Progenitor cell of endocrine pancreas (in vitro differentiated cells): ENCODE measurements at places on chromosomes 2 and 18.

- DNase-seq, result no peak
Measured at GRCh38 chr18:78701771-78702396, 277.7 kb upstream of the SALL3 start.

DNA sequence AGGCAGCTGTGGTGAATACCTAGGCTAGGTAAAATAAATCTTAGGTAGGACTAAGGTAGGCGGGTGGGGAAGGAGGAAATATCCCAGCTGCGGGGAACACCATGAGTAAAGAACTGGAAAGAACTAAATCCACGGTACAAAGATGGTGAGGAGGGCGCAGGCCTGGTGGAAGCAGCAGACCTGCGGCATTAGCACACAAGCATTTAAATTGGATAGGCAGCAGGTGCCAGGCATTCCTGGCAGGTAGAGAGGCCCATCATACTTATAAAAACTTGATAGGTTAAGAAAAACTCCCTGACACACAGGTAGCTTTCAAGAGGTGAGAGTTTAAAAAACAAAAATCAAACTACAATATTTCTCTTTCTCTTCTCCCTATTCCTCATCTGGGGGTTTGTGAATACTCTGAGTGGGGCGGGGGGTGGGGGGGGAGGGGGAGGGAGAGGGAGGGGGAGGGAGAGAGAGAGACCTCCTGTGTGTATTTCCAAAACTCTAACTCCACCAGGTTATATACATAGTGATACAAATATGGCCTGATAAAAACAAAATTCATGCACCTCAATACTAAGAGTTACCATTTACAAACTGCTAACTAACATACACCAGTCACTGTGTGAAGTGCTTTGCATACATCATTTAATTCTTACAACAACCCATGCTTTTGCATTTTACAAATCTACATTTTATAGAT lies 13.5 kb downstream of the AAK1 start:
- DNase-seq, result no peak

- DNase-seq, result no peak
Measured at GRCh38 chr2:1141079-1141478, 190.4 kb downstream of the SNTG2 start.

DNA sequence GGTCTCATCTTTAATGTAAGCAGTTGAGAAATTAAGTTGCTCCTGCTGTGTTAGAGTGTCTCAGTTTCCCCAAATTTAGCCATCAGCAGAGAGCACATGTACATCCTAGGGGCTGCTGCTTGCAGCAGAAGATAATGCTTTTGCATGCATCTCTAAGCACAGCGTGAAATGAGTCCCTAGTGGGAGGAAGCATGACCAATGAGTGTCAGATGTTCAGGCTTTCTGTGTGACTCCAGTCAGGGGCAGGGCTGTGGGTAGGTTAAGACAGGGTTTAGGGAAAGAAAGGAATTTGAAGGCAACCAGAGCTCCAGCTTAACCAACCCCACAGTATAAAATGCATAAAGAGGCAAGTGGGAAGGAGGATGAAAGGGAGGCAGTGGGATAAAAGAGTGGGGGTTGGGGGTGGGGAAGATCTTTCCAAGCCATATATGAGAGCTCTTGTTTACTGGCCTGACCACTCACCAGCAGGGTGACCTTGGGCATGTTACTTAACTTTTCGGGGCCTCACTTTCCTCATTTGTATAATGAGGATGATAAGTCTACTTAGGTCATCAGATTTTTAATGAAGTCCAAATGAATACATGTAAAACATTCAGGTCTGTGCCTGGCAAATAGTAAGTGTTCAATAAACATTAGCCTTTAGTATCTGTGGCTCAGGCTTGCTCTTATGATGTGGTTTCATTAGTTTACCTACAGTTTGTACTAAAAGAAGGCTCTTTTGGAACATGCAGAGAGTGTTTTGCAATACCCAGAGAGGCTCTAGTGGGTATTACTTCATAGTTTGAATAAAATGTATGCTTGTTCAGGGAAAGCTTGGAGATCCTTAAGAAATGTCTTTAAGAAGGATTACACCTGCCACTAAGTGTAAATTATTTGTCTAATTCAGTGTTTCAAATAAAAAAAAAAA lies 42.7 kb upstream of the PELI1 start:
- no peak for DNase-seq

- DNase-seq, result peak; percentile 20
Measured at GRCh38 chr2:38095996-38096861, 20.3 kb upstream of the CYP1B1 start.

- no peak for DNase-seq
Measured at GRCh38 chr2:187580462-187581124, 26.4 kb upstream of the TFPI start.

DNA sequence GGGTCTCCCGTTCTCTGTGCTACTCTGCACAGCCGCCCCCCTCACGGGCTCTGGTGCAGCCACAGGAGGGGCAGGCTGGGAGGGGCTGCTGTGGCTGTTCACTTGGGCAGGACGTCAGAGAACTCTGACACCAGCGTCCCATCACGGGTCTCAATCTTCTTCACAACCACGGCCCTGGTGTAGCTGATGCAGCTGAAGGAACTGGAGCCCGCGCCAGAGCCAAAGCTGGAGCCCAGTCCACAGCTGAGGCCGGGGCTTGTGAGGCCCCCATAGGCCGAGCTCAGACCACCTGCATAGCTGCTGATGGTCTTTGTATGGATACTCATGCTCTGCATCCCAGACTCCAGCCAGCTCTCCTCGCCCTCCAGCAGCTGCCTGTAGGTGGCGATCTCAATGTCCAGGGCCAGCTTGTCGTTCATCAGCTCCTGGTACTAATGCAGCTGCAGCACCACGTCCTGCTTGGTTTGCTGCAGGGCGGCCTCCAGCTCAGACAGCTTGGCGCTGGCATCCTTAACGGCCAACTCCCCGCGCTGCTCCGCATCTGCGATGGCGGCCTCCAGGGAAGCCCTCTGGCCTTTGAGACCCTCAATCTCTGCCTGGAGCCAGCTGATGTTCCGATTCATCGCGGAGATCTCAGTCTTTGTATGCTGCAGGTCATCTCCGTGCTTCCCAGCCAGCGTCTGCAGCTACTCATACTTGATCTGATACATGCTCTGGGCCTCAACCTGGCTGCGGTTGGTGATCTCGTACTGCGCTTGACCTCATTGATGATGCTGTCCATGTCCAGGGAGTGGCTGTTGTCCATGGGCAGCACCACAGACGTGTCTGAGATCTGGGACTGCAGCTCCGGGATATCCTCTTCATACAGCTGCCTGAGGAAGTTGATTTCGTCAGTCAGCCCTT lies 7.4 kb upstream of the DUSP19 start:
- peak; percentile 60 for DNase-seq

- no peak for DNase-seq
Measured at GRCh38 chr18:40957533-40958070, 997.4 kb upstream of the PIK3C3 start.

- DNase-seq, result no peak
Measured at GRCh38 chr2:58497168-58497567, 256.0 kb upstream of the FANCL start.

- no peak for DNase-seq
Measured at GRCh38 chr18:12944709-12945108, 3.1 kb upstream of the SEH1L start.

DNA sequence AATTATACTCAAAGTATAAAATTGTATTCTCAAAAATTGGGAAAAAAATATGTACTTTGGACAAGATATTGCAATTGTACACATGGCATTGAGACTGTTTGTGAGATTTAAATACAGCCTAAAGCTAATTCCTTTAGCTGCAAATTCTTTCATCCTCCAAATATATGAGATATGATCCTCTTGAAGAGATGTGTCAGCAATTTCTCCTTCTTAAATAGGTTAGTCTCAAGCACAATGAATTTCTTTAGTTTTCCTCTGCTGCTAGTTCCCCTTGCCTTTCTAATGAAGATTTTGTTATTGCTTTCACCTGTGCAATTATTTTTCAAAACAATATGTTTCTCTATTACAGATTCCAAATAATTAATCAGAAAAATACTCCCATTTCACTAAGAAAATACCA lies 153.4 kb upstream of the GULP1 start:
- DNase-seq, result no peak

- no peak for DNase-seq
Measured at GRCh38 chr18:37965572-37965970, 400.0 kb upstream of the CELF4 start.

DNA sequence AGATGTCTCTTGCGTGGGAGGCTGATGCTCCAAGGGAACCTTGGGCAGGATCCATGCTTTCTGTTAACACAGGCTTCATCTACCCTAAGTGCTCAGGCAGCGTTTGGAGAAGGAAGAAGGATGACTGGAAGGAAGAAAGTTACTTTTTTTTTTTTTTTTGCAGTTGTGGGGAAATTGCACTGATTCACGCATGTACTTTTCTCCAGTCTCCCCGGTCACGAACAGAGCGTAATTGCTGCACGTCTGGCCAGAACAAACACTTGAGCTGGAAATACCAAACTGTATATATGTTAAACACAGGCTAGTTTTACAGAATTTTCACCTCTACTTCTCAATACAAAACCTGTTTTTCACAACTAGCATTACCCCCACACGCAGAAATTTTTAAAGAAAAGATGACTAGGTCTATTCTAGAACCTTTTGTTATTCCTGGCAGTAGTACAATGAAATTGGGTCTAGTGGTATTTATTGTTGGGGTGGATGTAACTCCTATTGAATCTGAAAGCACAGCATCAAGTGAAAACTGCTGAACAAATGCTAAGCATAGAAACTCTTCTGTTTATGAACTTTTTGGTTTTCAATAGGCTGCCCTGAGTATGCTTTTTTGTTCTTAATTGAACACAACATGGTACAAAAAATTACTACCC lies 9.3 kb upstream of the SCYGR5 start:
- DNase-seq, result no peak

GRCh38 chr18:949724-950631 lies 45.3 kb downstream of the ADCYAP1 start:
- no peak for DNase-seq

GRCh38 chr2:232842689-232843088 lies 27.4 kb upstream of the SNORC start:
- no peak for DNase-seq

DNA sequence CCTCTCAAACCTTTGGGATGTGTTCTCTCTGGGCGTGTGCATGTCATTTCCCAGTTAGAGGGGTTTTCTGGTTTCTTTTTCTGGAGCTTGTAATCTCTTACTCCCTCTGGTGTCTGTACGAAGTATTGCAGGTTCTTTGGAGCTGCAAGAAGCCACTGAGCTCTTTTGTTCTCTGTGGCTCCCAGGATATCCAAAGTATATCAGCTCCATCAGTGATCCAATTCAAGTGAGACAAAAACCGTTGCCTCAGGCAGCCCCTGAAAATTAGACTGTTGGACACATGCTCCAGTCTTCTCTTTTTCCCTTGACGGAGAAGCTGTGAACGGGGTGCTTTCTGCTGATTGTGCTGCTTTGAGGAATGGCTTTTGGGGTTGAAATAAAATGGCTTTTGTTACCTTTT lies 59.0 kb upstream of the LDLRAD4 start:
- no peak for DNase-seq

DNA sequence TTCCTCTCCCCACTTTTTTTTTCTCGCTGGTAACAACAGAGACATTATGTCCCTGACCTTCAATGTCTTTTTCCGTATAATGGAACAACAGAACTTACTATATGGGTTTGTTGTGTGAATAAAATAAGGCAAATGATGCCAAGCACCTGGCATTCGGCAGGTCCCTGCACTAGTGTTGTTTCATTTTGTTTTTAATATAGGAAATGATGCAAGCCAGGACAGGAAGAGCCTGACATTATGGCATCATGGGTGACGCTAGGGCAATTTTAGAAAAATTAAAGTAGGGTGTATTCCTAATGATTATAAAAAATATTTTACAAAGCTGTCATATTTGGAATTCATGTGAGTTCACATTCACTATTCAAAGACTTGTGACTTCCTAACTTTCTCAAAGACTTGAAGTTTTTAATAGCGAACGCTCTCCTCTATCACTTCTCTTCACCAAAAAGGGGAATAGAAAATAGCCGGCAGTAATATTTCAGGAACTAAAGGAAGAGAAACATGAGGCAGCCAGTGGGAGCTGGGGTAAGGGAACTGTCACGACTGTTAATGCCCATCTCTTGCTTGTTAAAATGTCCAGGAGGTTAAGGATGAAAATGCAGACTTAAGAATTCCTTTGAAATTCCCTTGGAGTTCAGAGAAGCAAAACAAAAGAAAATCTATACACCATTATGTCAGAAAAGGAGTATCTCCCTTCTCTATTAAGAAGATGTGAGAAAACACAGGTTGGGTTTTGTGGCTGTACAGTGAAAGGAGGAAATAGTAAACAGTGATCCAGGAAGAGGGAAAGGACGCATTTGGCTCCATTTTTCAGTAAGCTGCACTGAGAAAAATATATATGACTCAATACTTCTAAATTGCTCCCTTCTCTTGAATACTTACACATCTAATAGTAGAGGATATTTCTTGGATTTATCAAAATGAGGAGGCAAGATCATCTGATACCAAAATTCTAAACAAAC lies 60.2 kb downstream of the DPP4 start:
- DNase-seq, result no peak

DNA sequence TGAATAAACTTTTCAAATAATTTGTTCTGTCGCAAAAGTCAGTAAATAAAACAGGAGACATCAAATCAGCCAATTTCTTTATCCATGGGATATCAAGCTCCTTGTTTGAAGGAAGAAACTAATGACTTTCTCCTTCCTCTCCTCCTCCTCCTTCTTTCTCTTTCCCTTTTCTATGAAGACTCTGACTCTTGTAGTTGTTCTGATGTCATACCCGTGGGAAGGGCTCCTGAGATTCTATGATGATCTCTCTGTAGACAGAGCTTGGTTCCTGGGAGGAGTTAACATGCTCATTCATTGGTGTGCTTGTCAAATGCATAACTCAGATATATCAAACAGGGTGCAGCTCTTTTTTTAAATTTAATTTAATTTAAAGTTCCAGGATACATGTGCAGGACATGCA lies 118.7 kb upstream of the KCTD1 start:
- no peak for DNase-seq

- no peak for DNase-seq
Measured at GRCh38 chr2:138112536-138112935, 148.3 kb downstream of the HNMT start.

DNA sequence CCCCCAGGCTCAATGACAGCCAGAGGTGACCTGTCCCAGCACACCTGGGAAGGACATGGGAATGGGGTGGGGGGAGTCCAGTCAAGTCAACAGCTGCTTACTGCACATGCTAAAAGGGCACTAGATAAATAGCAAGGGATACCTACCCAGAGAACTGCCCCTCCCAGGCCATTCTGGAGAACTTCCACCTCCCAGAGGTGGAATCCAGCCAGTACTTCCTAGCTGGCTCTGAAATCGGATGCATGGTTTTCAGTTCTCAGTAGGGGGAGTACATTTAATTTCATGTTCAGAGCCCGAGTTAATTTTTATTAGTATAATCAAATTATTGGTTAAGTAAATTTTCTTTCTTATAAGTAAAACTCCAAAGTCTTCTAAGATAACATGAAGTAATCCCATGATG lies 28.9 kb upstream of the ITGA6 start:
- DNase-seq, result no peak
